NCI-H1436 treated with DMSO at 0.1 percent for 48 hours (cell line): ENCODE measurements at places on chromosomes 16 and 17.

DNA sequence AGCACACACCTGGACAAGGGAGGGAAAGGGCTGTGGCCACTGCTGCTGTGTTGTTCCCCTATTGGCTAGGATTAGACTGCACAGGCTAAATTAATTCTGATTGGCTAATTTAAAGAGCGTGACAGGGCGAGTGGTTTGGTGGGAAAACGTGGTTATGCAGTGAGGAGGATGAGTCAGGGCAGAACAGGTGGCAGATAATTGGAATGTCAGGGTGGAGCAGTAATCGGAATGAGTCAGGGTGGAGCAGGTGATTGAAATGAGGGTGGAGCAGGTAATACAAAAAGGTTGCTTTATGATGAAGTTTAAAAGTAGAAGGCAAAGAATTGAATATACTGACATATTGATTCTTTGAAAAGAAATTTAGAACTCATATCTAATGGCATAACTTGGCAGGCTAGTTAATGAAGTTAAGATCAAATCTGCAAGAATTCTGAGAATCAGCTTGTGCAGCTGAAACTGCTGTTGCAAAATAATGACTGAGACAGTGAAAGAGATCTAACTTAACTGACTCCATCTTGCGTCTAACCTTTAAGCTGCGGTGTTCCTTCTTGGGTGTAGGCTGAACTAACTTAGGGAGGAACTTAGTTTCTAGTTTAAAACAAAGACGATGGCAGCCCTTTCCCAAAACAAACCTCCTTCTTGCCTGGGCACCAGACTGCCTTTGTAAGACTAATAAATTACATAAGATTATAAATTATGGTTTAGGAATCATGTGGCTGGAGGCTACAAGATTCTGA lies 174.3 kb downstream of the UTP18 start:
- no peak for DNase-seq

GRCh38 chr16:58448890-58449289 lies 51.1 kb upstream of the NDRG4 start:
- DNase-seq = no peak

- DNase-seq = no peak
Observed at GRCh38 chr16:66133643-66134338, 232.7 kb upstream of the CDH5 start.

DNA sequence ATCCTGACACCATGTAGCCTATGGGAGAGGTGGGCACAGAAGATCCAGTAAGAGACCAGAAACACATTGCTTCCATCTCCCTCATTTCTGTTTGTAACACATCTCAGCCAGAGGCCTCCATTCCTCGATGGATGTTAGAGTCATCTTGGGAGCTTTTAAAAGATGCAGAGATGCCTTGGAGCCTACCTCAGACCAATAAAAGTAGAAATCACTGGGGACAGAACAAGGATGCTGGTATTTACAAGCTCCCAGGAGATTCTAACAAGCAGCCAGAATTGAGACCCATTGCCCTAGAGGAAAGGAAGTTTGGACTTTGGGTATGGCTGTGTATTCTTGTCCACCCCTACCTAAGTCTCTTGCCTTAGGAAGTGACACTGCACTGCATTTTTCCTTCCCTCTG lies 40.8 kb downstream of the HS3ST3A1 start:
- no peak for DNase-seq

DNA sequence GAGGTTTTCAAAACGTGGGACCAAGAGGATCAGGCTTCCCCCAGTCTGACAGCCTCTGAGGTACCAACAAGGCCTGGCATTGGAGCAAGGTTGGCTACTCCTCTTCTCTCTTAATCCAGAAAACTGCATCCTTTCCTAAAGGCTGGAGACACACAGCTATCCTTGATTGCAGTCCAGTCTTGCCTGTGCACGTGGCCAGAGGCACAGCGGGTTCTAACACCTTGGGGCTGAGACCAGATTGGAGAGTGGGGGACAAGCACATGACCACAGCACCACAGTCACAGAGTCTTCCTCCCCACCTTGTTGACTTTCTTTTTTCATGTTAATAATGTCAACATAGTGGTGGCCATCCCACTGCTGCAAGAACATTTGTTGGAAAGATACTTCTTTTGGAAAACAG lies 46.9 kb downstream of the GNAO1 start:
- no peak for DNase-seq

- no peak for DNase-seq
Observed at GRCh38 chr16:8773537-8773936, 23.9 kb downstream of the TMEM186 start.

- no peak for DNase-seq
Observed at GRCh38 chr16:80564394-80564793, 23.6 kb downstream of the DYNLRB2 start.

DNA sequence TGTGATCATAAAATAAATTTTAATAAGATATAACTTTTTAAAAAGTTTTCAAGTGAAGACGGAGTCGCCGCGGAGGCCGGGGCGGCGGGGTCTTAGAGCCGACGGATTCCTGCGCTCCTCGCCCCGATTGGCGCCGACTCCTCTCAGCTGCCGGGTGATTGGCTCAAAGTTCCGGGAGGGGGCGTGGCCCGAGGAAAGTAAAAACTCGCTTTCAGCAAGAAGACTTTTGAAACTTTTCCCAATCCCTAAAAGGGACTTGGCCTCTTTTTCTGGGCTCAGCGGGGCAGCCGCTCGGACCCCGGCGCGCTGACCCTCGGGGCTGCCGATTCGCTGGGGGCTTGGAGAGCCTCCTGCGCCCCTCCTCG lies at the start of gene FOXC2:
FOXC2 (plus strand) TSS at position 229 of the 365 bp plus-strand sequence. CDS start 507 bp downstream, outside the sequence.
- DNase-seq = no peak

- no peak for DNase-seq
Observed at GRCh38 chr17:77810536-77810935, 148.0 kb upstream of the TNRC6C start.

DNA sequence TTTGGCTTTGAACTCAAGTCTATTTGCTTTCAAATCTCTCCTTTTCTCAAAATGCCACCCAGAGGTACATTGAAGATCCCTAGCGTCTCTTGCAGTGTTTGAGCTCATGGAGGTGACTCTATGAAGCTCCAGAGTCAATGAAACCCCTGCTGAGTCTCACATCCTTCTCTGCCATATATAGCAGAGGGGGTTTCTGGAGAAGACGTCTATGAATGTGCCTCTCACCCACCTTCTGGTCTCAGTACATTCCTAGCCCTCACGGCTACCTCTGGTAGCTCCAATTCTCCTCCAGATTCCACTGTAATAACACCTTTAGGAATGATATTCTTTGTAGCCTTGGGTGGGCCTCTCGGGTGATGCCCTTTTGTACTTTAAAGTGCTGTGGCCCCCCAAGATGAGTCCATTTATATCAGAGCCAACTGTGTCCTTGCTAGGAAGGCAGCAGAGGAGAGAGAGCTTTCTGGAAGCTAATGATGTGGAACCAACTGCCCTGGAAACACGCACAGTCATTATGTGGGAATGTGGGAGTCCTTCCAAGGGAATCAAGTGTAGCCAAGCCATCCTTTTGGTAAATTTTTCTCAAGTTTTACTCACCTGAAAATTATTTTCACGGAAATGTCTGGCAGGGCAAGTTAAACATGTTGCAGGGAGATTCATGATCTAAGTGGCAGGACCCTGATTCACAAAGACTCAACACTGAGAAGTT lies 123.4 kb downstream of the ASIC2 start:
- DNase-seq = no peak

DNA sequence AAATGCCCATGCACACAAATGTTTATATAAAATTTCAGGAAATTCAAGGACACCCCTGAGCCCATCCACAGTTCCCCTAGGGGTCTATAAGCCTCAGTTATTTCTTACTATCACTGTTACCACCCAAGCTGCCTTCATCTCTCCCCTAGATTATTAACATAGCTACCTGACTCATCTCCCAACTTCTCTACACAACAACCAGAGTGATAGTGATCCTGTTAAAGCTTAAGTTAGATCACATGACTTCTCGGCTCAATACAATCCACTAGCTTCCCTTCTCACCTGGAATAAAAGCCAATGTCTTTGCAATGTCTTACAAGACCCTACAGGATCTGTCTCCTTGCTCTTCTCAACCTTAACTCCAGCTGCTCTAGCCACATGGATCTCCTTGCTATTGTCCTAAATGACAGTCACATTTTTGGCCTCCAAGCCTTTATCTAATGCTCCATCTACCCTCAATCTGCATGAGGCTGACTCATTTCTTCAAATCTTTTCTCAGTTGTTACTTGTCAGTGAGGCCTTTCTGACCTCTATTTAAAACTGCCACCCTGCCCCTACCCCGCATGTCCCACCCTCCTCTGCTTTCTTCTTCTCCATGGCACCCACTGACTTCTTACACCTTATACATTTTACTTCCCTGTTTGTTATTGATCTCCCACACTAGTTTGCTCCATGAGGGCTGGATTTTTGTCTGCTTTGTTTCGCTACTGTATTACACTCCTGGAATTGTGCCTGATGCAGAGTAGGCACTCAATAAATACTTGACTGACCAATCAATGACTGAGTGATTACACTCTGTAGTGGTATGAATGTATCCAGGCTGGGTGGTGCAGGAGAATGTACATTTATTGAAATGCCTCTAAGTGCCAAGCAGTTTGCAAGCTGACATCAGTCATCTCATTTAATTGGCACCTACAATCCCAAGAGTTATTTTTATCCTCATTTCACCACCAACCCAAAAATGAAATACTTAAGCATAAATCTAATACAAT lies 5.2 kb upstream of the LIG3 start:
- no peak for DNase-seq

DNA sequence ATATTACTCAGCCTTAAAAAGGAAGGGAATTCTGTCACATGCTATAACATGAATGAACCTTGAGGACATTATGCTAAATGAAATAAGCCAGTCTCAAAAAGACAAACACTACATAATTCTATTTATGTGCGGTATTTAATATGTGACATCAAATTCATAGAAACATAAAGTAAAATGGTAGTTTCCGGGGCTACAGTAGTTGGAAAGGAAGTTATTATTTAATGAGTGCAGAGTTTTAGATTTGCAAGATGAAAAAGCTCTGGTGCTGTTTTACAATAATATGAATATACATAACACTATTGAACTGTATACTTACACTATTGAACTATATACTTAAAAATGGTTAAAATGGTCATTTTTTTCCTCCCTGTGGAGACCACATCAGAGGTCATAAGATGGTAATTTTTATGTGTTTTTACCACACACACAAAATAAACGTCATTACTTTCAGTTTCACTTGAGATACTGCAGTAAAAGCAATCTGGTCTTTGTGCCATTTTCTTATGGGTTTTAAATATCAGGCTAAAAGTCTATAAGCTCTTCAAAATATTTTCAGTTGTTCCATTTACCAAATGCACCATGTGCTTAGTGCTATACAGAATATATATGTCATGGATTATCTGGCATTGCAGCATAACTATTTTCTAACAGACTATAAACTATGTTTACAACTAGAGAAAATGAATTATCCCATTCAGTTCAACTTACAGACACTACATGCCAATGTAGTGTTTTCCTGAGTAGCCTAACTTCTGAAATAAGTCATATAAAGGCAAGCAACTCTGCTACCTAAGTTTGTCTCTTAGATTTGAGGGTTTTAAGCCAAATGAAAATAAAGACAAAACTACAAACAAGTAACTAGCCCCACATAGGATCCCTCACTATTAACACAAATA lies 90.9 kb downstream of the SPAG9 start:
- DNase-seq = no peak

GRCh38 chr16:56226845-56227525 lies 35.7 kb downstream of the GNAO1 start:
- no peak for DNase-seq

DNA sequence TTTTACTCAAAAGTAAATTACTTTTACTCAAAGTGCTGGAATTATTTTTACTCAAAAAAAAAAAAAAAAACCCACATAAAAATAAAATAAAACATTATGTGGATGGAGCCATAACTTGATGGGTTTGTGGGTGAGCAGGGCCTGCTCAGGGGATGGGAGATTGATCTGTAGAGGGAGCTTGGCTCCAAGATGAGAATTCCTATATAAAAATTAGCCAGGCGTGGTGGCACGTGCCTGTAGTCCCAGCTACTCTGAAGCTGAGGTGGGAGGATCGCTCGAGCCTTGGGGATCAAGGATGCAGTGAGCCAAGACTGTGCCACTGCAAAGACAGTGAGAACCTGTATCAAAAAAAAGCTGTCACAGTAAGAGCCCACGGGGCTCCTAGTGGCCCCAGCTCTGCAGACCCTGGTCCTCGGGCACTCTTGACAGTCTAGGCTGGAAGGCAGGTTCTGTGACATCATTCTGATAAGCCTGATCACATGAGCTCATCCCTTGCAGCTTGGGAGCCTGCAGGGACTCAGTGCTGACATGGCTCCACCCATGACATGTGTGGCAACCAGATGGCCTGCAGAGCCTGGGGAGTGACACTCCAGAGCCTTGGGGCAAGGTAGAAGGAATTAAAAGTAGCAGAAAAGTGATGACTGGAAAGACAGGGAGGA lies 42.5 kb downstream of the ST3GAL2 start:
- no peak for DNase-seq

DNA sequence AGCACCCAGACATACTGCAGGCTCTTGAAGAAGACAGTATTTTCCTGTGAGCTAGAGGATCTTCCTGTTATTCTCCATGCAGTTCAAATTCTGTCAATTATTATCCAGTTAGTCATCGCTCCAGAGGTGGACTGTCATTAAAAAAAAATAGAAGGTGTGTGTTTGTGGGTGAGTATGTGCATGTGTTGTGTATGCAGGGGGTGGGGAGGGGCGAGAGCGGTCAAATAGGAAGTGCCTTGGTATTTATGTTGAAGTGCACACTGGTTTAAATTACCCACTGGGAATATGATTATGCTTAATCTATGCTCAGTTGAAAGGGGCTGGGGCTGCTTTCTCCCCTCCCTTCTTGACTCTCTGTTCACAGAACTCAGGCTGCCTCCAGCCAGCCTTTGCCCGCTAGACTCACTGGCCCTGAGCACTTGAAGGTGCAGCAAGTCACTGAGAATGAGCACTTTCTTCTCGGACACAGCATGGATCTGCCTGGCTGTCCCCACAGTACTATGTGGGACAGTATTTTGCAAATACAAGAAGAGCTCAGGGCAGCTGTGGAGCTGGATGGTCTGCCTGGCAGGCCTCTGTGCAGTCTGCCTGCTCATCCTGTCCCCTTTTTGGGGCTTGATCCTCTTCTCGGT lies at the start of gene HSD17B2:
HSD17B2 (plus strand) TSS at position 273 of the 632 bp plus-strand sequence; CDS start at position 445, 172 bp downstream.
- no peak for DNase-seq

DNA sequence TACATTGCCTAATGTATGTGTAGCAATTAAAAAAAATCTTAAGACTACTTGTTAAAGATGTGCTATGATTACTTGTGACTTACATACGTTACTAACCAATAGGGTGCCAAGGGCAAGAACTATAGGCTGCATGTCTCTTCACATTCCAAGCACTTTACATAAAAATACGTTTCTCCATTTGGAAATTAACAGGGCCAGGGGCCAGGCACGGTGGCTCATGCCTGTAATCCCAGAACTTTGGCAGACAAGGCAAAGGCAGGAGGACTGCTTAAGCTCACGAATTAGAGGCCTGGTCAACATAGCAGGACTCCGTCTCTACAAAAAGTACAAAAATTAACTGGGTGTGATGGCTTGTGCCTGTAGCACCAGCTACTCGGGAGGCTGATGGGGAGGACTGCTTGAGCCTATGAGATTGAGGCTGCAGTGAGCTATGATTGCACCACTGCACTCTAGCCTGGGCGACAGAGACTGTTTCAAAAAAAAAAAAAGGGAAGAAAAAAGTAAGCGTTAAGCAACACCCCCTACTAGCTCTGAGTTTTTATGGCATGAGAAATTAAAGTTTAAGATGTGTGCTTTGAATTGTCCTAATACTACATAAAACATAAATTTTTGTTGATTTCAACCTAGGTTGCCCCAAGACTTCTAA lies 12.3 kb downstream of the PSMD12 start:
- DNase-seq = no peak
